ENCODE measurements at places on chromosomes 2 and 18. TPM values are rescaled to one million over a fixed set of nuclear protein-coding genes. Genes with fewer than 3 reads are reported as not detected.

DNA sequence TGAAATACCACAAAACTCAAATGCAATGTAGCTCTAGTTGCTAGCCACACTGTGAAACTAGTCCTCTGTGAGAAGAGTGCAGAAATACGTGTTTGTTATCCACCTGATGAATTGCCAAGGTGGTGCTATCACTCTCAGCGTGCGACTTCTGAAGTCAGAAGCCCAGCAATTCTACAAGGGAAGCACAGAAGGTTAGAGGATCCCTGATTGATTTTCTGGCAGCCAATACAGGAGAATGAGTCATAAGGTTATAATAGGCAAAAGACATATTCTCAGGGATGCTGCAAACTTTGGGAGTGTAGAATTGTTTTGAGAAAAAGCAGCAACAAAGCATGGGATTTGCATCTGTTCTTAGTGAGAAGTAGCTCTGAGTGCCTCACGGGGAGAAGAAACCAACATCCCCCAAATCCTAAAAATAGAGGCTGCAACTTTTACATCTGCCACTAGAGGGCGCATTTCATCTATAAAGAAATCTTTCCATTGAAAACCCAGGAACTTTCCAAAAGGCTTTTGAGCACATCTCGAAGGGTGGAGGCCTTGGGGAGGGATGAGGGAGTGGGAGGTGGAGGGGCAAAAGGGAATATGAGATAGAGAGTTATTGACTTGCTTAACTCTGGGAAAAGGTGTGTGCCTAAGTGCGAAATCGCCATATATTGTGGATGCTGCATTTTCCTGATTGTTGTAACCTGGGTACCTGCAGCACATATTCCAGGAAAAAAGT is 78.0 kb downstream of the TMEM182 start:
- no peak for DNase-seq

The RTP5 gene
- total RNA-seq = not detected

GRCh38 chr18:13246121-13246520 is 27.6 kb downstream of the LDLRAD4 start:
- no peak for DNase-seq

- peak; percentile 84 for DNase-seq
These were observed 1.5 kb downstream of the EPAS1 start for GRCh38 chr2:46298522-46299353.

DNA sequence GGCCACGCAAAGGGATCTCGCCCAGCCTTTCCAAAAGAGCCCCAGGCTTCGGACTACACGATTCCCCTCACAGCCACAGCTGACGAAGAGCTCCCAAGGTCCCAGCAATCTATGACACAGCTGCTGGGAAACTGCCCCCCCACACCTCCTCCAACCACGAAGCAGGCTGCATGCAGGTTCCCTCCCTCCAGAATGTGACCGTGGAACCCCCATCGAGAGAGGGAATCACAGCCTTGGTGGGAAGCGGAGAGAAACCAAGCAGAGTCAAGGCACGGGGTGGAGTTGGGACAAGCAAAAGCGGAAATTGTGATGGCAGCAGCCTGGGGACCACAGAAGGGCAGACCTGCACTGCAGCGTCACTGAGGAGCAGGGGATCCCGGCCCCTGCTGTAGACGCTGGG is 50.3 kb downstream of the KCNF1 start:
- DNase-seq = no peak

All from right atrium auricular region (tissue), 2 donors.